ENCODE measurements at places on chromosomes 7 and 10.
A peak's percentile ranks its signal among the peaks of the same experiment; 100 is the strongest.

GRCh38 chr10:72295330-72295910, 21.7 kb downstream of the DDIT4 start:
- DNase-seq: no peak

GRCh38 chr7:66142996-66143395, 28.3 kb downstream of the CRCP start:
- no peak for DNase-seq

DNA sequence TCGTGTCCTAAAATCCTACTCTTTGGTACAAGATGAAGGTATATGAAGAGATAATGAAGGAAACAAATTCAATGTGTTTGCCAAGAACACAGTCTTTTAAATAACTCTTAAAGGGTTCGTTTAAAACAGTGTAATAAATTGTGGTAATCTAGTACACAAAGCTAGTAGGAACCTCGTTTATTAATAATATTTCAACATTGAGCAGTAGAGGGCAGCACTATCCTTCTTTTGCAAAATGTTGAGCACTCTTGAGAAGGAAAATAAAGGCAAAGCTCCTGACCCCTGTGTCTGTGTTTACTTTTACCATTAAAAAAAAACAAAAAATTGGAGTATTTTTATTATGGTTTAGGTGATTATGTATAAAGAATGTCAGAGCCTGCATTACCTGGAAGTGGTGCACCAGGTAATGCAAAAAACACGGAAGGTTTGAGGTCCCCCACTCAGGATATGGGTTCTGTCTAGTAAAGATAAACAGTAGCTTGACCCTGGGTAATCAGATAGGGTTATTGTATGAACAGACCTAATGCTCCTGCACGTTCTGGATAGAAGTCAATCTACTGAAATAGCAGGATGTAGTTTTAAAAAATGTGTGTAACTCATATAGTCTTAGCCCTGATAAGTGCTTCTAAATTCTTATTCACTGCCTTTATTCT, 5.7 kb upstream of the GOT1 start:
- peak; percentile 24 for DNase-seq

DNA sequence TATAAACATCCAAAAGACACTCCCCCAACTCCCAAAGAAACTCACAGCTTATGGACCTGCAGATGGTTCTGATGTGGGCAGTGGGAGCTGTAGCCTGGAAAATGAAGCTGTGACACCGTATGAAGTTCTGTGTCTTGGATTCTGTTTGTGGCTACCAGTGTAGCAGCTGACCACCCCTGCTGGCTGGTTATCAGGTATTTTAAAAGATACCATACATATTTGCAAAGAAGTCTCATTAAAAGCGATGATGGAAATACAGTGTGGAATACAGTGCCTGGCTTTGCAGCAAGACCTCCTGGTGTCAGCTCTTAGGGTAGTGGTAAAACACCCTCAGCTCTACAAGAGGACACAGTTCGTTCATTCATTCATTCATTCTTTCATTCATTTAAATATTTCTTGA, 194.3 kb upstream of the PRKCQ start:
- no peak for DNase-seq

Data from fibroblast of the conjunctiva (primary cell).